GDM1 (cell line): ENCODE measurements at places on chromosomes 5 and 9.
A peak's percentile ranks its signal among the peaks of the same experiment; 100 is the strongest.

DNA sequence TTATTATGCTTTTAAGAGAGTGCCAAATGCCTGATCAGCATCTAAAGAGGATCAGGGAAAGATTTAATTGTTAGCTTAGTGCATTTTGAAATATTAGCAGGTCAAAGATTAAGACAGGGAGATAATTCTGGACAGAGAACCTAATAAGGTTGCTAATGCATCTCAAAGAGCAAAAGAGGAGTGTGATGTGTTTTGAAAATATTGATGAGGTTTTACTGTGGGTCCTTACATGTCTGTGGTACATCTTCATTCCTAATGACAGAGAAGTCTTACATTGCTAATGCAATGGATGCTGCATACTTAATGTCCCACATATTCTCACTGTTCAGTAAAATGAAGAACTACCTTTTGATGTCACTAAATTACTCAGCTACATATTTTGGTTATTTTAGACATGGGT lies 154.1 kb downstream of the TAF11L14 start:
- DNase-seq: no peak

DNA sequence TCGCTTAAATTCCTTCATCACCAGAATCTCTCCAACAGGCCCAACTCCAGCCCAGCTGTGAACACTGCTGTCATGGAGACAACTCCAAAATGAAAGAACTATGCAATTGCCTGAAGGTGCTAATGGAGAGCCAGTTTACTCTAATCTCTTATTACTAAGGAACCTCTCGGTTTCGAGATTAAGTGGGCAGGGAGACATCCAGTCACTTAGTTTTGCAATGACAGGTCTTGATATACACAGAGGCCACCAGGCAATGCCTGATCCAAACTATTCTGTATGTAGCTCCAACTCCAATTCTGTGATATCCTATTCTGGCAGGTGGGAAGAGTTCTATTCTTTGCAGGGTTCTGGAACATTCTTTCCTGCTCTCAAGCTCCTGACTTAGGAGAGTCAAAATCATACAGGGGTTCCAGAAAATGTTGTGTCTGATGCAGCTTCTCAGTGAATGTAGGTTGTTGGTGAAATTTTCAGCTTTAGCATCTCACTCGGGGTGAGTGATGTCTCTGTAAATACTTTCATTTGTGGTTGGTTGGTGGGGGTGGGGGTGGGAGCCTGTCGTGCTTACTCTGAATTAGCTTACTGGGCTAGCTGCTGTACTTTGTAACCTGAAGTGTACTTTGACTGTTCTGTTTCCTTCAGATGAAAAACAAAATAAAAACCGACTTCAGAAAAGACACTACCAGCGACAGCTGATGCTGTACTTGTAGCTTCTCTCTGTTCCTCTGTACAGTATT lies 170.9 kb downstream of the PALM2AKAP2 start:
- no peak for DNase-seq

- no peak for DNase-seq
Observed at GRCh38 chr9:35285731-35286130, 123.9 kb downstream of the UNC13B start.

DNA sequence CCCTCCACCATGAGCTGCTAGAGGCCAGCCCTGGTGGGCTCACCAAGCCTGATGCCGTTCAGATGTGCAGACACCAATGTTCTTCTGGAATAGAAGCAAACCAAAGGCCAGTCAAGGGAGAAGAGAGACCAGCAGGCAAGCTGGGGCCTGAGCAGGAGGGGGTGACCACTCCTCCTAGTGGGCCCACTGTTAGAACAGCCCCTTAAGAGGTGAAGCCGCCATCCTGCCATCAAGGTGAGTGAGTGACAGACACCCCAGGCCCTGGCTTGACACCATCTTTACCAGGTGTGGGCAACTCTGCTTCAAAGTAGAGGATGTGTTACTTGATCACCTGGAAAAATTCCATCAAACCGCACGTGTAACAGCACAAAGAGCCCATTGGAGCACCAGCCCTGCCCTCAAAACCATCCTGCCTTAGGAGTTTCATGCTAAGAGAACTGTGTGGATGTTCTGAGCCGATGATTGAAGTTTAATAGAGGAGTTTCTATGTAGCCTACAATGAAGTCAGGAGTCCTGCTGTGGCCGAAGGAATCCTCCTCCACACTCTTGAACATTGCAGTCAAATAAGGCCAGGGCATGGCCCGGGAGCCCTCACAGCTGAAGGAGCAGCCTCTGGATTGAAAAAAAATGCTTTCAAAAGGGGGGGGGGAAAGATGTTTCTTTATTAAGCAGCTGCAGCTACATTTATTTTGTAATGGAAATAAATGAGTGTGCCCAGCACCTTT lies 20.8 kb downstream of the AMBP start:
- no peak for DNase-seq

DNA sequence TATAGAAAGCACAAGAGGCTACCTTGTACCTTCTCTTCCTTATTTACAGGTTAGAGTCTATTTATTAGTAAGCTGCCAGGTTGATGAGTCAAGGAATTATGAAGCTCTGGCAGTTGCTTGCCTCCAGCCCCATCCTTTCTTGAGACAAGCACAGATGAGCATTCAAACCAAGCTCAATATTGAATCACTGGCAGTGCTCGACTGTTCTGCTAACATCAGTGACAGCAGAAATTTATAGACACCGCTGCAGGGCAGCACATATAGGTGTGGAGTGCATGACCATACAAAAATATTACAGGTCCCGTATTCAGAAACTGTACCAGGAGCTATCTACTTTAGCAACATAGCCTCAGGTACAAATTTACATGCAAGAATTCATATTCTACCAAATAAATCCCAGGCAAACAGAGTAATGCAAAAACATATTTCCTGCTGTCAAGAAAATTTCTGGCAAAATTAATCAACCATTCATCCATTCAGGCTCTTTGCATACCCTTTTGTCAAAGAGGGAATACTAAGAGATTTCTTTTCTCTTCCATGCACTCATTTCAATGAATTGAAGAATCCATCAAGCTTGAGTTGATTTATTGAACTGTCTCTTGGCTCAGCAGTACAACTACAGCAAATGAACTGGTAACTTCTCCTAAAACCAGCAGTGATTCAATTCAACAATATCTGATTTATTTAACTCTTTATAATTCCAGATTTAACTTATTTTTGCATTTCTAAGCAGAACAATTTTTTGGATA lies 26.9 kb upstream of the PCA3 start:
- no peak for DNase-seq

- DNase-seq: no peak
Observed at GRCh38 chr5:51475628-51476027, 92.4 kb downstream of the ISL1 start.

DNA sequence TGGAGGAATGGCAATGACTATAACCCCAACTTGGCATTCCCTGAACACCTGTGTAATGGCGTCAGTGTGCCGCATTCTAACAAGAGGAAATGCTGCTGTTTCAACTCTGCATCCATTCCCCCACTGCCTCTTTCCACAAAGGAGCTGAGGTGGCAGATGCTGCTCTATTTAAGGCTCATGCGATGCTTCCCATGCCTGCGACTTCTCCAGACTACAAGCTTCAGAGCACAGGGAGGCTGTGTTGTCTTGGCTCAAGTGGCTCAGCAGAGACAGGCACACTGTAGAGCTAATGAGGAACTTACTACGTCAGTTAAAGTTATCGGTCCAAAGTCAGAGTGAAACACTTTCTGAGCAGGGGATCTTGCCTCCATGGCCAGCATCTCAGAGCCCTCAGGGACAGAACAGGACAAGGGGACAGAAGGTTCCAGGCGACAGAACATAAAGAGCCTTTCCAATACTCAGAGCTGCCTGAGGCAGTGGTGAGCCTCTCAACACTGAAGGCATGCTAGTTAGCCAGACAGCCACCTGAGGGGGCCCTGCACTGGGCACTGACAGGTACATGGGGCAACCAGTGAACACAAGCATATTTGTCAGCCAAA lies 21.8 kb downstream of the TNIP1 start:
- DNase-seq: peak; percentile 12

- DNase-seq: no peak
Observed at GRCh38 chr5:105640328-105640727, 2030.4 kb downstream of the EFNA5 start.

GRCh38 chr5:154242442-154242841 lies 51.9 kb downstream of the GALNT10 start:
- no peak for DNase-seq

GRCh38 chr5:119345861-119346260 lies 10.0 kb upstream of the TNFAIP8 start:
- DNase-seq: no peak

GRCh38 chr9:75797085-75797580 lies 93.3 kb upstream of the PCSK5 start:
- DNase-seq: no peak

DNA sequence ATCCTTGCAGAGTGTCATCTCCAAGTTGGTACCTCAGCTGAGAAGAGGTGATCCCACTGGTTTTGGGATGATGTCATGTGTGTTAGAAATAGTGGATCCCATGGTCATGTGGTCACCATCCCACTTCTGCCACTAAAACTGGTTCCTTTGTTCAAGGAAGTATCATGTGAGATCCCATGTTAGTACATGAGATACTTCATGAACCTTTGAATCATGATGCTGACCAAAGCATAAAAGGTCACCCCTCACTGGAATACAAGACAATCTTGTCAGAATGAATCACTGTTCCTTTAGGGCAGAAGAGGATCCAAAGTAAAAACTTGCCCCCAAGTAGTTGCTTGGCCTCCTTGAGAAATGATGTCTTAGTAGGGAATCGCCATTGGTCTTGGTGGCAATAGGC lies 150.9 kb upstream of the MOCS2 start:
- no peak for DNase-seq

DNA sequence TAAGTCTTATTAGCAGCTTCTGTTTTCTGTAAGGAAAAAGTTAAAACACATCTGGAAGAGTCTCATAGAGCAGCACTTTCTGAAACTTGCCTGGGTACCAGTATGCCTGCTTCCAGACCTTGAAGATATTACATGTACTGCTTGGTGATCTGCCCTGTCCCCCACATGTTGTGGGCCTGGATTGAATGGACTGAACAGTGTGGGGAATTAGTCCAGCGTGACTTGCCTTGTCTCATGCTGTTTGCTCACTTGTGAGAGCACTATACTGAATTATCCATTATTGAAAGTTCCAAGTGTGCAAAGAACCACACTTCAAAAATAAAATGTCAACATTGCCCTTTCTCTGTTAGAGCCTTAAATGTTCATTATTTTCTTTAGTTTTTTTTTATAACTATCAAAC lies 8.9 kb downstream of the CTNNA1 start:
- no peak for DNase-seq

DNA sequence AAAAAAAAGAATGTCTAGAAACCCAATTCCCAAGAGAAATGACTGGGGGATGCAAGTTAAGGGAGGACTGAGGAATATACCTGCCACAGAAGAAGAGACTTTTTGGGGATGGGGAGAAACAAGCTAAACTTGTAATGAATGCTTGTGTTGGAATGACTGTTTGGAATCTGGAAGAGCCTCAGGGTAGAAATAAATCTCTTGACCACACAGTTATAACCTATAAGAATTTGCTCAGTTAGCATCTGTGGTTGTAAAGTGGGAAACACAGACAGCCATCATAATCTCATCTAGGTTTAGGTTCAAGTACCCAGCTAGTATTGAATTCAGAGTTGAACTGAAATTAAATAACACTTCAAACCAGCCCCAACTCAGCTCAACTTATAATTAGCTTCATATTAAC lies 678.3 kb upstream of the CHD1 start:
- no peak for DNase-seq

DNA sequence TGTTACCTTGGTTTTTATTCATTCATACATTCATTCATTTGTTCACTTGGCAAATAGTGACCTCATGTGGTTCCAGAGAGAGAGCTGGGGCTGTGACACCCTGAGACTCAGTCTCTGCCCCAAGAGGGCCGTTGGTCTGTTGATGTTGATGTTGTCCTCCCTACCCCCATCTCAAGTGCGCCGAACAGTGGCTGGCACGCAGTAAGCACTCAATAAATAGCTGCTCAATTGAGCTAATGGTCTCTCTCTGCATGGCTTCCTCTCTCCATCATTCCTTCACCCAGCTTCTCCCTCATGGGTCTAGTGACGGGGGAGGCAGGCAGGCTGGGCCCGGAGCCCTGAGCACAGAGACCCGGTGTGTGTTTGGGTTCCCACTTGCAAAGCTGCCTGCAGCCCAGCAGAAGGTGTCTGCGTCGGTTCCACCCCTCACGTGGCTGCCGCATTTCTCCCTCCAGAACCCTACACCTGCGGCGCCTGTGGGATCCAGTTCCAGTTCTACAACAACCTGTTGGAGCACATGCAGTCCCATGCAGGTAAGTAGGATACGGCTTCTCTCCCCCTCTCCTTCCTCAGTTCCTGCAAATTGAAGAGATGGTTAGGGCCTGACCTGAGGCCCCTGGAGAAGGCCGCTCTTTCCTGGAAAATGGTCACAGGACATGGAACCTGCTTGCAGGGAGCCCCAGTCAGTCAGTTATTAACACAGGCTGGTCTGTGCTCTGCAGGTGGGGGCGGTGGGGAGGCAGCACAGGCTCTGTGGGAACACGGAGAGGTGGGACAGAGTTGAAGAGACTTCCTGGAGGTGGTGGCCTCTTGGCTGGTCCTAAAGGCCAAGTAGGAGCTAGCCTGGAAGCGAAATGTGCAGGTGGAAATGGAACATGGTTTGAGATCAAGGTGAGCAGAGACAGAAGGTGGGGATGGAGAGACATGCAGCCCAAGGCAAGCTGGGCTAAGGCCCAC lies 42.0 kb downstream of the AMBP start:
- no peak for DNase-seq

- DNase-seq: peak; percentile 68
Observed at GRCh38 chr9:6049798-6050197, 34.4 kb upstream of the RANBP6 start.

DNA sequence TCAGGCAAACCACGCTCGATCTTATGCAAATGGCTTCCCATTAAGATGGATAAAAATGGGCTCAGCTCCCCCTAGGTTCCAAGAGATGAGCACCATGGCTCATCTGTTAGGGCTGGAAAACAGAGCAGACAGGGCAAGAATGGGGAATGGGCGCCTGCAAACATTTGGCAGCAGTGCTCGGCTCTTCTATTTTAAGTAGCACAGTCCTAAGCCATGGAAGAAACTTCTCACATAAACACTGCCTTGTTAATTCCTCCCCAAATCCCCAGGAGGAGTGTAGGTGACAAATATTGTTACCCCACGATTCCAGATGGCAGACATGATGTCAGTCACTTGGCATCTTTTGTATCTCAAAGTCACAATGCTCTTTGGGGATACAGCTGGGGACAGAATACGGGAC lies 221.8 kb downstream of the ICE1 start:
- DNase-seq: no peak

- no peak for DNase-seq
Observed at GRCh38 chr9:99778836-99779235, 42.8 kb upstream of the NR4A3 start.

DNA sequence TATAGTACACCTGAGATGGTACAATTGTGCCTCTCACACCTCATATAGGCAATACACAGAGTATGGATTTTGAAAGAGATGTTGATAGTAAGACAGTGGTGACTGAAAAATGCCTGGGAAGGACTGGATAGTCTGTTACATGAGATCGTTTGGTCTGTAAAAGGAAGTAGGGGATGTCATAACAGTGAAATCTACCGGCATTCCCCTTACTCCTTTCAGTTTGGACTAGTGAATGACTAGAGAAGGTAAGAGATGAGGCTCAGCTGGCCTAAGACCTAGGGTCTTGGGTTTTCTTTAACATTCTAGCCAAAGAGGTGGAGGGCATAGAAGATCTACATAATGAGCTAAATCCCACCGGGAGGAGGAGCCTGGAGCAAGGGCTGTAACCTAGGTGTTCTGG lies 8.1 kb downstream of the TAL2 start:
- DNase-seq: no peak

- DNase-seq: no peak
Observed at GRCh38 chr9:114813717-114814418, 8.0 kb upstream of the TNFSF15 start.
